WERI-Rb-1 (cell line): ENCODE measurements at places on chromosomes 2 and 18.

GRCh38 chr18:69021211-69021805 is 223.4 kb downstream of the CCDC102B start:
- no peak for DNase-seq

- DNase-seq, result peak; percentile 17
Measured at GRCh38 chr2:158498749-158499136, 42.0 kb downstream of the PKP4 start.

DNA sequence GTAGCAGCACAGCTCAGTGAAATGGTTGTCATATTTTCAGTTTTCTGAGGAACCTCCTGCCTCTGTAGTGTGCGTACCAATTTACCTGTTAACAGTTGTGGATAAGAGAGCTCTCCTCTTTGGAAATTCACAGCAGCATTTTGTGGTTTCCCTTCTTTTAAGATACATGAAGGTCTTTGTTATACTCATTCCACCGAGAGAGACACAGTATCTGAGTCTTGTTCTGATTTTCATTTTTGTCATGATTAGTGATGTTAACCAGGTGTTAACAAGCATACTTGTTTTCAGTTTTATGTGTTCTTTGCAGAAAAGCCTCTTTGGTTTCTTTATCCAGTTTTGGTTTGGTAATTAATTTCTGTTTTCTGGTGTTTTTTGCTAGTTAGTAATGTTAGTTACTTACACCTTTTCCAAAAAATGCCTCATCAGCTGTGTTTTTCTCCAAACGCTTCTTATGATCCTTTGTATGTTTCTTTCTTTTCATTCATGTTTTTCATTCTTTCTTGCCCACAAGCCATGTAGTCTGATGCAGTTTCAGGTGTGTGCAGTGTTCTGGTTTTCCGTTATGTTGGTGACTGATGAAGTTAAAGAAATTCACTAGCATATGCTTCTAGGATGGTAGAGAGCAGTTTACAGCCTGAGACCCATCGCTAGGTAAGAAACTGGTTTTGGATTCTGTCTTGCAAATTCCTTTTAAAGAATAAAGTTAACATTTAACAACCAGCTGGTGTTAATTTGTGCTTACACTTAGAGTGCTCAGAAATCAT is 30.1 kb downstream of the CCDC74A start:
- no peak for DNase-seq

DNA sequence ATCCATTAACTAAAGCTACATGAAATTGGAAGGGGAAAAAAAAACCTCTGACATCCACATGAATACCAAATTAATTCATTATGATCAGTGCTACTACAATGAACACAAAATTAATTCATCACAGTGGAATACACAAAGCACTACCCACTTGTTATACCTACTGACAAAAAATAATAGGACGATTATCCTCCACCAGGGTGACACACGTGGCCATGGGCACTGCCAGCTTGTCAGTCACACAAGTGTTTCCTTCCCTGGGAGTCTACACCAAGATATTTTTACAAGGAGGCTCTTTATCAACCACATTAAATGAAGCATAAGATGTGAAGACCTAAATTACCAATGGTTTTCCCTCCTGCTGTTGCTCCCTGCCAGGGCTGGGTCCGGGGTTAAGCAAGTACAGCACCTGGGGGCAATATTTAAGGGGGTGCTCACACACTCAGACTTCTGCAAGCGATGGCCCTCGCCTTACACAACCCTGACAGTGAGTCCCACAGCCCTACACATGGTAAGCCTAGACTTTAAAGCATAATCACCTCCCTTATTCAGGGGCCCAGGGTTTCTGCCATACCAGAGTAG is 90.1 kb downstream of the TCF4 start:
- no peak for DNase-seq

- DNase-seq, result no peak
Measured at GRCh38 chr2:54099829-54100585, 15.4 kb upstream of the ACYP2 start.

DNA sequence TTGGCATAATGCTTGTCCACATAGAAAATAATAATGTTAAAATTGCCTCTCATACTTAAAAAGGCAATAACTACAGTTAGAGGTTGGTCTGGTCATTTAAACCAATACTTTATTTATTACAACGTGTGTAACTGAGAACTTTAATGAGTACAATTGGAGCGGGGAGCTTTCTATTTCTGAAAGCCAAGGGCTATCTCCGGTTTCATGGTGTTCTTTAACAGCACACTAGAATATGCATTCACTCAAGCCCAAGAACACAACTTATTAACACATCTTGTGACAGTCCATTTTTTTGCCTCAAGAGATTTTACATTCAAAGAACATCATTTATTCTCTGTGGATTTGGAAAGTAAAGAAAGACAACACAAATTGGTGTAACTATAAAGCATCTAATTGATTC is 131.8 kb downstream of the KCNH7 start:
- no peak for DNase-seq

- no peak for DNase-seq
Measured at GRCh38 chr2:207830778-207831438, 61.2 kb upstream of the FZD5 start.

DNA sequence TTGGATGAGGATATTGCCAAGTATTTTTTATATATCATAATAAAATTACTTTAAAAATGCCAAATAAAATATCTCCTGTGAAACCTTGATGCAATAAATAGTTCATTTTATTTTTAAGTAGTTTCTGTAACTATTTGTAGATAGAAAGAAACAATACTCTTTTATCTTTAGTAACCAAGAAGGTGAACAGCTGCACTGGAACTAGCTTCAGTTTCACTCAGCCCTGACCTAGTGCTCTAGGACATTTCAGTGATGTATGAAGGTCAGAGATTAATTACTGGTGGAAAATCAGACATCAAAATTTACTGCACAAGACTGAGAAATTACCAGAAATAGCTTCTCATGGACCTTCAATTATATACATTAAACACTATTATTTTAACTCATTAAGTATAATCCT is 1305.0 kb downstream of the CNTNAP5 start:
- DNase-seq, result no peak

DNA sequence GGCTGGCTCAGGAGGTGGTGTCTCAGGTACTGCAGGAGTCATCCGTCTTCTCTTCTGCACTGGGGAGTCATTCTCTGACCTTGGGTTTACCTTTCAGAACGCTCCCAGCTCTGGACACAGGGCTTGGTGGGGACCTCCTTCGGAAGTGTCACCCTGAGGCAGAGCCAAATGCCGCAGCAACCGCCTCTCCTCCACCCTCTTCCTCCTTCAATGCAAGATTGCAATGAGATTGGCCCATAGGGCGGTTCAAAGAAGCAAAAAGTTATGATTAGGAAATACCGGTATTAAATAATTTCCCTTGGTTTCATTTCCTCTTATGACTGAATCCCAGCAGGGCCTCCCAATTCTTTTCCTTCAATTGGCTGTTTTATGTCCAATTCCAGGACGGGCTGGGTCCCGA is 178.8 kb downstream of the ACKR3 start:
- DNase-seq, result no peak

GRCh38 chr2:136487421-136487820 is 277.9 kb upstream of the THSD7B start:
- DNase-seq, result no peak

DNA sequence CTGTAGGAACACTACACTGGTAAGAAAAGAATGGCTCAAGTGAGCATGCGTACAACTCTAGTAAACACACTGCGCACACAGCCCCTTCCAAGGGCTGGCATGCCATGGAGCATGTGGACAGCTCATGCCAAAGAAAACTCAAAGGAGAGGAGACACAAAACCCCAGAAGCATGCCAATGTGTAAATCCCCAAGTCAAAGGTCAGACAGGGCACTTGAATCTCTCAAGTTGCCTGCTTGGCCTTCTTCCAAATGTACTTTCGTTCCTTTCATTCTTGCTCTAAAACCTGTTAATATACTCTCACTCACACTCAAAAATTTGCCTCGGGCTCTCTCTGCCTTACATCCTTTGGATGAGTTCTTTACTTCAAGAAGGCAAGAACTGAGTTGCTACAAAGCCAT is 365.3 kb downstream of the NBAS start:
- no peak for DNase-seq

DNA sequence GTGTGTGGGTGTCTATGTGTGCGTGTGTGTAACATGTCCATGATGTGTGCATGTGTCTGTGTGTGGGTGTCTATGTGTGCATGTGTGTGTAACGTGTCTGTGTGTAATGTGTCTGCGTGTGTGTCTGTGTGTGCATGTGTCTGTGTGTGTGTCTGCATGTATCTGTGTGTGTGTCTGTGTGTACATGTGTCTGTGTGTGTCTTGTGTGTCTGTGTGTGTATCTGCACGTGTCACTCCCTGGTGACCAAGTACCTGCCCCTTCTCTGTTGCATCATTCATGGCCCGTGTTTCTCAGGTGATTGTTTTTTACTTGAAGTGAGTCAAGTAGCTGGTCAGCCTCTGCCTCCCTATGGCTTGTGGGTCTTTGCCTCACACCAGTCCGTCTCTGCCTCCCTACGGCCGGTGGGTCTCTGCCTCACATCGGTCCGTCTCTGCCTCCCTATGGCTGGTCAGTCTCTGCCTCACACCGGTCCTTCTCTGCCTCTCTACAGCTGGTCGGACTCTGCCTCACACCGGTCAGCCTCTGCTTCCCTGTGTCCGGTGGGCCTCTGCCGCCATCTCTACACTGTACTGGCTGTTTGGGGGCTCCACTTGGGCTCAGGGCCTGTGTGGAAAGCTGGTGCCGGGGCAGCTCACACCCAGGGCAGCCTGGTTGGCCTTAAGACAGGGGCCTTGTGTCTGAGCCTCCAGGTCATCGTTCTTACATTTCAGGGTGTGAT is 31.6 kb downstream of the KCNG2 start:
- DNase-seq, result no peak

- no peak for DNase-seq
Measured at GRCh38 chr2:31199206-31199605, 18.1 kb downstream of the CAPN14 start.

- DNase-seq, result no peak
Measured at GRCh38 chr2:33634261-33634910, 35.3 kb upstream of the FAM98A start.

- no peak for DNase-seq
Measured at GRCh38 chr18:74139888-74140287, 7.7 kb downstream of the FBXO15 start.

- no peak for DNase-seq
Measured at GRCh38 chr18:70421471-70422390, 132.9 kb downstream of the SOCS6 start.

- no peak for DNase-seq
Measured at GRCh38 chr2:169839954-169840746, 12.9 kb downstream of the UBR3 start.

DNA sequence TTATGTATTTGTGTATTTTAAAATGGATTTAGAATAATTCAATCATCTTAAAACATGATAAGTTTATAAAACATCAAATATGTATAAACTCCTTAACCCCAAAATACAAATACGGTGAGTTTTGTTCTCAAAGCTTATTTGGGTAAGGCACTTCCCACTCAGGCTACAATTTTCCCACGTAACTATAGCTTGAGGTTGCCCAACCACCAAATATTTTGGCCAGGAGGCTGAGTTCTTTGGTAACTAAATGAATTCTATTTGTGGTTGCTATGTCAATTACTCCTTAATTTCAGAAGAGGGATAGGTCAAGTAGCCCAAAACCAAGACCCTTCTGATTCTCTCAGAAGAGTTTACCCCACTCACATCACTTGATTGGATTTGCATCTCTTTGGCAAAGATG is 70.4 kb downstream of the MYL12B start:
- DNase-seq, result no peak

DNA sequence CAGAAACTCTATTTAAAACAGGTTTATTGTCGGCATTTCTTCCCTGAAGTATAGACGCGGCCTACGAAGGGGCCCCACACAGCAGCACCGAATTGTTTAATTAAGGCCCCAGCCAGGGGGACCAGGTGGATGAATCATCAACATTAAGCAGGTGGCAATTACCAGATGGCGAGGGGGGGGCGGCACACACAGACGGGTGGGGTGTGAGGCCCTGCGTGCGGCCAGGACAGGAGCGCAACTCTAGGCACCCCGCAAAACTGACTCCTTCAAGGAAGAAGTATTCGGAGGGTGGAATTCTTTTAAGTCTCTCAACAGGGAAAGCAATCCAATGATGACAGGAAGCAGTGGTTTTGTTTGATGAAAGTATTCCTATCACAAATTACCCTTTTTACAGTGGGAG is 830.4 kb downstream of the GALR1 start:
- no peak for DNase-seq
